Fibroblast of the conjunctiva (primary cell): ENCODE measurements at places on chromosomes 7 and 10.

DNA sequence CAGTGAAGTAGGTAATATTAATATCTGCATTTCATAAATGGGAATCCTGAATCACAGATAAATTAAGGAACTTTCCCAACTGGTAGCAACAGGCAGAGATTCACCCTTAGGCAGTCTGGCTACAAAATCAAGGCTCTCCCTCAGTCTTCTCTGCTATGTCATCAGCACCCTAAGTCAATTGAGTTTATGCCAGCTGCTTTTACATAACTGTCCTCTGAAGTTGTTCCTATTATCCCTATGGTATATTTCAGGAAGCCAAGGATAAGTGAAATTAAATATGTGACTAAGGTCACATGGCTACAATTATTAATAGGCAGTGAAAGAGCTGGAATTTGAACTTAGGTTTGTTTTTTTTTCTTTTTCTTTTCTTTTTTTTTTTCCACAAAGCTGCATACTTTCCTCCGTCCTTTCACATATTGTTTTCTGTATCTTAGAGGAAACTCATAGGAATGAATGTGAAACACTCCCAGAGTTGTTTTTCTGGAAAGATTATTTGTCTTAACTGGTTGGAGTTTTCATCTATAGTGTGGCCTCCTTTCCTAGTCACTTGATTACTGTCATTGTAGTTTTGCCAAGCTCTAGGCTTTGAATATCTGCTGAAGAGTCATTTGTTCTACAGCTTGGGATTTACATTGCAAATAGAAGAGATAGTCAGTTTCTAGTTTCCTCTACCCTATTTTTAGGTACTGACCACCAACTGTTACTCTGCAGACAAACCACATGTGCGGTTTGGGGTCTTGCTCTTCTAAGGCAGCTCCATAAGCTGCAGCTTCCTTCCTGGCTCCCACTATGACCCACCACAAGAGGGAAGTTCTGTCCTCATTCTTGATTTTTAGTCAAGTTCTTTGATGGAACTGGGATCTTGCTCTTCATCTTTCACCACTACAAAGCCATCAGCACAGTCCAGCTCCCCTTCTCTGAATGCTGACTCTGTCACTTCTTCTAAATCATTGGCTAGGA lies 338.0 kb upstream of the KIAA1217 start:
- no peak for DNase-seq

GRCh38 chr10:130485236-130485957 lies 349.2 kb downstream of the GLRX3 start:
- no peak for DNase-seq

GRCh38 chr10:12321641-12322040 lies 27.7 kb upstream of the CAMK1D start:
- no peak for DNase-seq

DNA sequence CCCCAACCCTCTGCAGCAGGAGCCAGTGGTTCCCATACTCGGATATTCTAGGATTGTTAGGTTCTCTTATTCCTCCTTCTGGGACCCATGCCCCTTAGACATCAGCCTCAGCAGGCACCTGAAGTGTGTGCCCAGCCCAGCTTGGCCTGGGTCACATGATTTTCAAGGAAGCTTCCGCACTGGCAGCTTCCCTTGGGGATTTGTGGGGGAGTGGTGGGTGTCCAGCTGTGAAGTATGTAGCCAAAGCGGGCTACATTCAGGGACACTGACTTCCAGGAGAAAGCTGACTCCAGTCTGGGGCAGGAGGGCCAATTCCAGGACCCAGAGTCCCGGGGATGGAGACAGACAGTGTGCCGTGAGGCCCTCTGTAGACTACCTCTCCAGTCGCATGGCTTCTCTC lies 1.3 kb downstream of the LDB1 start:
- no peak for DNase-seq

DNA sequence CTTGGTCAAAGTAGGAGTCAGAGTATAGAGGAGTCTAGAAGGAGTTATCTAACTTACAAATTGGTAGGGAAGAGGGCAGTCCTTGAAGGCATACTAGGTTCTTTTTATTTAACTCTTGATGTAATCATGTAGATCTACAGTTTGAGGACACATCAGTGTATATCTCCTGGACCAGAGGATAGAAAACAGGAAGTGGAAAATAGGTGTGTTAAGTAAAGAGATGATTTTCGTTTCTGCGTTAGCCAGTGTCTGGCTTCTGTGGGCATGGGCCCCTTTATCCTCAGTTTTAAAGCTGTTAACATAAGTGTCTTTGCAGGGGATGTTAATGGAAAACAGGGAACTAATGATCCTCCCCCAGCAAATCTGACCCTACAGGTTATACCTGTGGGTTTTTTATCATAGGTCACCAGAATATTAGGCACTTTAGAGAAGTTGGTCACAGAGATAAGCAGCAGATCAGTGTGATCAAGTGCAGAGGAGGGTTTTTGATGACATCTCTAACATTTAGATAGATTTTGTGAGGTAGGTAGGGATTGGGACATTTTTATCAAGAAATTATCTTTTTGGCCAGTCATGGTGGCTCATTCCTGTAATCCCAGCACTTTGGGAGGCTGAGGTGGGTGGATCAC lies 58.6 kb upstream of the PRSS1 start:
- no peak for DNase-seq

- DNase-seq, result no peak
Observed at GRCh38 chr10:44883593-44884331, 27.4 kb upstream of the TMEM72 start.

DNA sequence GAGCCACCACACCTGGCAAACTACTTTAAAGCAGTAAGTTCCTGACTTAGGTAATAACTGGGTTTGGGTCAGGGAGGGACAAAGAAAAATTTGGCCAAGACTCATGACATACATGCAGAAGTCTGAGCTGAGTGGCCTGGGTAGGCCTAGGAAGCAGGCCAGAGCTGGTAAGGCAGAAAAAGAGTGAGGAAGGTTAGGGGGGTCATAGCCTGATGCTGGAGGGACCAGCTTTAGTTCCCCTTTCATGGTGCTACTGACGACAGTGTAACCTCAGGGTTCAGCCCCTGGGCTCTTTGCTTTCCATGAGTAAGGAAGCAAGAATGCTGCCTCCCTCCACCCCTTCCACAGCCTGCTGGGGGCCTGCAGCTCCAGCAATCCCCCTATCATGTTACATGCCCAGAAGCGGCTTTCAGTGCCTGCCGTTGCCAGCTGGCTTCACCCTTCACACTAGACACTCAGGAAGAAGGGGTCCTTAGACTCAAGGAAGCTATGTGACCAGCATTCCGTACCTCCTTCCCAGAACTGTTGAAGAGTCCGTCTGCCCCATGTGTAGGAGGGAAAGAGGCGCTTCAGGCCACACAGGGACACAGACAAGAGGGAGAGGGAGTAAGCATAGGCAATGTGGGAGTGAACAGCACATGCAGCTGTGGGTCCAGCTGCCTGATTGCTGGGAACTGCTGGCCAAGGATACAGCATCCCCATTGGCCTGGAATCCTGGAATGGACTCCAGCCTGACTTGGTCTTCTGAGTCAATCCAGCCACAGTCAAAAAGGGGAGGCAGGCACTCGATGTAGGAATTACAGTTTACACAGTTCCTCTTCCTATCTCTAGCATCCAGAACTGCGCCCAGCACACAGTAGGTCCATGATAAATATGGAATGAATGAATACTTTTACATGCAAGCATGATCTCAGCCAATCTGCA lies 4.1 kb upstream of the PLAU start:
- DNase-seq, result peak; percentile 99

GRCh38 chr10:70405037-70405824 lies 1.3 kb downstream of the EIF4EBP2 start:
- peak; percentile 99 for DNase-seq

DNA sequence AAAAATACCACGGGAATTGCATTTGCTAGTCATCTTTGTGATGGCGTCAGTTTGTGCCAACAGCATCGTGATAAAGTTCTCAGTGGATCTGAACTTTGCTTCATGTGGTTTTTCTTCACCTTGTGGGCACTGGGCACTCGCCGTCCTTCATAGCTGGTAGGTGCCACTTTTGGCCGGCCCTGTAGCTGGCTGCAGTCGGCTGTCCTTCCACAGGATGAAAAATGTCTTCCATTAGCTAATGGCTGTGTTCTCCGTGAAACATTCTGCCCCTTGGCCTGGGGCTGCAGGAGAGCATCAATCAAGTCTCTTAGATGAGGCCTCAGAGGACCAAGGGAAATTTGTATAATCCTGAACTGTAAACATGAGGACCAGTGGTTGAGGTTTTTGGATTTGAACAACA lies 145.3 kb downstream of the DYNC1I1 start:
- DNase-seq, result no peak
